NCI-H1694 (cell line): ENCODE measurements at places on chromosomes 2 and 18.

DNA sequence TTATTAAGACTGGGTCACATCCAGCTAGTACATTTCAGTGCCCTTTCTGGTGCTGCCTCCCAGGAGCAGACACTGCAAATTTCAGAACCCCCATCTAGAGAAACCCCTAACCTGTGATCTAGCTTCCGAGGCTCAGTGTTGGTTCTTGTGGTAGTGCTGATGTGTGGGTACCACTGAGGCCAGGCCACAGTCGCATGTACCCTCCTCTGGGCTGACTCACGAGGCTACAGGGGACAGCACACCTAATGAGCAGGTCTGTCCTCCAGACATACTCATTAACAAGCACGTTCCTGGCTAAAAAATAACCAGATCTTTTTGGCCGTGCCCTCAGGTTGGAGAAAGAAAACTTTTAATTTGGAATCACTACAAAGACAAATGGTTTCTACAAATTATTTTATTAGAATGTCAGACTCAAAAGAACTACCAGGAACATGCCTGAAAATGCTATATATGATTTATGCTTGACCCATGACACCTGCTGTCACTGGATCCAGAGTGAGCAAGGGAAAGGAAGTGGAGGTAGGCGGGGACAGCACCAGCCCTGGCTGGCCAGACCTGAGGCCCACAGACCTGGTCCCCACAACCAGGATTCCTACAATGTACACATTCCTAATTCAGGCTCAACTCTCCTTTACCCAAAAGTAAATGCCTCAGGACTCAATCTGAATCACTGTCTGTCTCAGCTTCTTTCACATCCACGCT, 8.5 kb downstream of the CIAO1 start:
- no peak for DNase-seq

DNA sequence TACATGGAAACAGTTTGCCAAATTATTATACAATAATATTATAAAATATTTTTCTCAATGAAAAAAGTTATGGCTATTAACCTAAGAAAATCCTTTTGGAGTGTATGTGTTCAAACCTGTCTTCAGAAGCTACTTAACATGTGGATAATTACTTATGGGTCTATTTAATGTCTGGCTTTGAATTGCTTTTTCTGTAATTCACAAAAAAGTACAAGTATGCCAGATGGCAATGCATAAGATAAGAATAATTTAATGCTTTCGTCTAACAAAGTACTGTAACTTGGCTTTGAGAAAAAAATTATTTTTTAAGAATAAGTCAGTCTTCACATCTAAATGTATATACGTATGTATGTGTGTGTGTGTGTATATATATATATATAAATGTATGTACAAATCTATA, 1073.0 kb downstream of the TDRD15 start:
- DNase-seq: no peak

DNA sequence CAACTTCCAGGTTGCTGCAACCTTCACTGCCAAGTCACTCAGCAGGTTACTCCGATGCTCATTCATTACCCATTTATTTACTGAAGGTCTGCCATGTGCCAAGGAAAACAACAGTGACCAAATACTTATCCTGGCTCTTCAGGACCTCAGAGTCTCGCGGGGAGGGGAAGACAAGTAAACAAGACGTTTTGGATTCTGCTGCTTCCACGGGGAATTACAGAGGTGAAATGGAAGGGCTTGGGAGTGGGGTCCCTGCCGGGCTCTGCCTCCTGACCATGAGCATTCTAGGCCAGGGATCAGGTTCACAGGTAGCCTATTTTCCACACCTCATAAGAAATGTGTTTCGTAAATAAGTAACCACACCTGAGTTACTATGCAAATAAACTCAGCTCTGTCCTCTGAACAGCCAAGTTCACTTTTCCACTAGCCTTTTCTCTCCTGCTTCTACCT, 68.1 kb downstream of the CLHC1 start:
- no peak for DNase-seq

DNA sequence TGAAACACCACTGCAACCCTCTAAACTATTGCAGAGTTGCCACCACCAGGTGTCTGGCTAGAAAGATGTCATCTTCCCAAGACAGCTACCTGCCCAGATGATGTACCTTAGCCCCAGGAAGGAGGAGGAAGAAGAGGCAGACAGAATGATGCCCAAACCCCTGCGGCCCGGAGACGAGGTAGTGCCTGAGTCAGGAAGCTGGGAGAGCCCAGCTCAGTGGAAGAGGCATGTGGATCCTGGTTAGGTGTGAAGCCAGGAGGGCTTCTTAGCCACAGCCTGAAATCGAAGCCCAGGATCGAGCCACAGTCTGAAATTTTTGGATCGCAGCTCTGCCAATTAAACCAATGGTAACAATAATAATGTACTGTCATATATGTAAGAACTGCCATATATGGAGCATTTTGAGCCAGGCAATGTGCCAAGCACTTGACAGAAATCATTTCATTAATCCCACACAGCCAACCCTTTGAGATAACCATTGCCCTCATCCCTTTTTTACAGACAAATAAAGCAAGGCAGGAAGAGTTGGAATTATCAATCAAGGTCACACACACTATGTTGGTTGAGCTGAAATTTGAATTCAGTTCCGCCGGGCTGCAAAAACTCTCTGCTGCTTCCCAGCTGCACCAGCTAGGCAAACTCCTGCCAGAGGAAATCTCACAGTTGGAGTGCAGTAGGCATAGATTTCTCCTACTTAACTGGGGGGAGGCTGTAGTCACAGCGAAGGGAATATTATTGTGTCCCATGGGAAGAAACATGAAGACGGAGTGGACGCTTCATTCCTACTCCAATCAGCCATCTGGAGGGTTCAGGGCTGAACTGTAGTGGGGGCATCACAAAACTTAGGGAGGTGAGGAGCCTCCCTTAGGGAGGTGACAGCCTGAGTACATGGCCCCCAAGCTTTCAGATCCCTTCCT, 19.4 kb upstream of the CYP1B1 start:
- DNase-seq: no peak

DNA sequence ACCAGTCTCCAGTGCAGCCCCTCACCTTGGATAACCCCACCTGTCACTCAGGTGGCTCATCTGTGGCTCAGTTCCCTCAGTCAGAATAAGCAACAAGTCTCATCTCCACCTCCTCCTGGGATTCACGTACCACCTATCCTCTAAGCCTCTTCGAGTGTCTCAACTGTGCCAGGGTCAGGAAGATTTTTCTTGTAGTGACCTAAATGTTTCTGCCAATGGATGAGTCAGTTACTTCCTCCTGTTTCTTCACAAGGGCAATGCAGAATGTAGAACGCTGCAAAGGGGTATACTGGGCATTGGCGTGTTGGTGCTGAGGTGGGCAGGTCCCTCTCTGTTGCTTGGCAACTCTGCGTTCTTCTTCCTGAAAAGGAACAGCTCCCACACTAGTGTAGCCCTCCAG, 213.3 kb upstream of the CXCR4 start:
- no peak for DNase-seq

- DNase-seq: no peak
These were observed 73.8 kb downstream of the AQP4 start for GRCh38 chr18:26791676-26792075.
